ENCODE measurements at places on chromosomes 13 and 19.

GRCh38 chr19:11693505-11694499 lies 44.9 kb downstream of the ZNF823 start:
- DNase-seq: peak; percentile 57

DNA sequence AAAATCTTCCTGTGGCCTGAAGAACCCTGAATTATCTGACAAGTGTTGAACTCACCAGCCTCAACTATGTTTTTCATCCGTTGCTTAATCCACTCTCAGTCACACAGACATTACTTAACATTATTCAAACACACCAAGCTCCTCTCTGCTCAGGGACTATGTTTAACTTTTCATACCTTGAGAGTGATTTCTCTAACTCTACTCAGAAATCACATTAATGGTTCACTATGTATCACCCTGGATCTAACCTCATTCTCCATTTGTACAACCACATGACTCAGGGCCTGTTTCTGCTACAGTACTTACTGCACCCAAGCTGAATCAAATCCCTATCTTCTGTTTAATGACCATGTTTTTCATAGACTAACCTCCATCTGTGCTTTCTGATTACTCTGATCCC lies 553.7 kb upstream of the PRR20A start:
- DNase-seq: no peak

DNA sequence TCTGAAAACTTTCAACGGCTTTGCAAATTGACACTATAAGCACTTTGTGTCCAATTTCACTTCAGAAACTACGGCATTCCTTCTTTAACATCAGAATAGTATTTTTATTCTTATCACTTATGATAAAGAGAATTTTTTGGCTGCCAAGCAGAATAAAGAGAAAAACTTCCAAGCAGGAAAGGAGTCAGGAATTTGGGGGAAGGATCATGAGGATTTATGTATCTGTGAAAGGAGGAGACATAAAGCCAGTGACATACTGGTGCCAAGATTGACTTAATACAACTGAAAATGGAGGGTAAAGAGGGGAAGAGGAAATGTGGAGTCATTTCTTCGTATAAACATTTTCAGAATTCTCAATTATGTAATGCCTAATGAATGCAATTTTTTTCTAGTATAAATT lies 94.7 kb downstream of the RBM26 start:
- DNase-seq: no peak

DNA sequence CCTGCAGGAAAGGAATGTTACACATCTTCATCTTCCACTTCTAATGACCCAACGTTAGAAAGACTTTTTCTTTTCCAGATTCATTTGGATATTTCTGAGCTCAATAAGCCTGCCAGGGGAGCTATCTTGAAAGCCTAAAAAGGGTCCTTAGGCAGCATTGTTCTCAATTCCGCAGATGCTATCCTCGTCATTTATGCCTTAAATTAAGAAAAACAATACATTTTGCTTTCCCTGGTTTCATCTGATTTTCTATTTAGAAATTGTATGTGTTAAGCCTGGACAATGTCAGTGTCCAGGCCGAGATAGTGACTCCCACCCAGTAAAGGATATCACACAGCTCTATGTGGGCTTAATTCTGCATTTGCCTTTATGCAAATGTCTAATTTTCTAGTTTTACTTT lies 721.3 kb downstream of the DIAPH3 start:
- DNase-seq: no peak

DNA sequence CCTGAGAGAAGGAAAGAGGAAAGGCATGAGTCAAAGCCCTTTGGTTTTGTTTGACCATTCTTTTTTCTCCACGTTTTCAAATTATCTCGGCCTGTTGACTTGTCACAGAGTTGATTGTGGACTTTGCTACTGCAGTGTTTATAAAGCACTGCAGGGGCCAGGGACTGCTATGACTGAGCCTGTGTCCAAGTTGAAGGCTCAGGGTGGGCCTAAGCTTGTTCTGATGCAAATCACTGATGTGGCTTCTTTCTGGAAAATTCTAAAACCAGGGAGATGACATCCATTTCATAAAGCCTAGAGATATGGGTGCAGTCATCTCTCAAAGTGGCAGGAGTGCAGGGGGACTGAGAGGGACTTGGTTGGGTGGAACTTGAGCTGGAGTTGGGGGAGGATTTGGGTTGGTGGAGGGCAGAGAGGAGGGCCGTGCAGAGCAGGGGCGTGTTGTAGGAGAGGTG lies 1.2 kb upstream of the CXCL17 start:
- DNase-seq: no peak

GRCh38 chr19:34480491-34480890 lies 1.1 kb upstream of the WTIP start:
- no peak for DNase-seq
